Mesothelial cell of epicardium (in vitro differentiated cells): ENCODE measurements at places on chromosomes 3 and 15.

DNA sequence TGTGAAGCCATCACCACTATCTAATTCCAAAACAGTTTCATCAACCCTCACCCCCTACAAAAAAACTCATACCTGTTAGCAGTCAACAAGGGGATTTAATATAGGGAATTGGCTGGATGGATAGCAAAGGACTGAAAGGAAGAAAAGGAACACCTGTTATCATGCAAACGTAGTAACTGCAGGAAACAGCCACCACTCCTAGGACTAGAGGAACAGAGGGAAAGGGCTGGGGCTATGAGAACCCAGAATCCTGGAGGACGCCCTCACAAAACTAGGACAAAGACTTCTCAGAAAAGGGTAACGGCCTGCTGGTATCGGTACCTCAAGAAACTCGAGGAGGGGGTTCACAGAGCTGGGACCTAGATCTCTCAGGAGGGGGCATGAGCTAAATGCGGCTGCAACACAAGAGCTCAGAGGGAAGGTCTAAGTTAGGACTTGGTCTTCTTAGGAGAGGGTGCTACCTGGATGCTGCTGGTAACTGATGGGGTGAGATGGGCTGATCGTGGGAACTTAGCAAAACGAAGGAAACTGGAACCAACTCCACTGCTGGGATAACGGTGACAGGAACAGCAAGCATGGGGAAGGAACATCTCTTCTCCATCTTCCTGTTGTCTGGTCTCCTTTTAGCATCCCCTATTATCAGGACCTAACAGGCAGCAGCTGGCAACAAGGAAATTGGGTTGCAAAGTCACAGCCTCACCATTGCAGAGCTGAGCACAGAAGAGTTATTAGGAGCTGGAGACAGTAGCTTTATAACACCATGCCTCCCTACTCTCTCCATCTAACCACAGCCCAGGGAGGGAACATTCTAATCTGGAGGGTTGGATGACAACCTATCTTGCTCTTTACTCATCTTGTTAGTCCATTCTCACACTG is 147.7 kb downstream of the UACA start:
- no peak for DNase-seq

DNA sequence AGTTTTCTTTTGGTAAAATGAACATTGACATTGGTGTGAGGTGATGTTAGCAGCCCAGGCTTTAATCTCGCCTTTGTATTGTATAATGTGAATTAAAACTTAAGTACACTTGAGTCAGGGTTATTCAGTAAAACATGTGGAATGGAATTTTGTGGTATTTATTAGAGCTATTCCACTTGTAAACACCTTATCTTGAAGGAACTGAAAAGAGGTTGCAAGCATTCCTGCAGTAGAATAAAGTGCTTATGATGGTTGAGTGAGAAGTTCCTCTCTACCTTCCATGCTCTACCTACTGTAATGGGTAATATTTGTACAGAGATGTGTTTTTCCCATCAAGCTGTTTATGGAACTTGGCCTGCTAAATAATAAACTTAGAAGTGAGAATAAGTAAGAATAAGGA is 36.1 kb downstream of the HMG20A start:
- no peak for DNase-seq

DNA sequence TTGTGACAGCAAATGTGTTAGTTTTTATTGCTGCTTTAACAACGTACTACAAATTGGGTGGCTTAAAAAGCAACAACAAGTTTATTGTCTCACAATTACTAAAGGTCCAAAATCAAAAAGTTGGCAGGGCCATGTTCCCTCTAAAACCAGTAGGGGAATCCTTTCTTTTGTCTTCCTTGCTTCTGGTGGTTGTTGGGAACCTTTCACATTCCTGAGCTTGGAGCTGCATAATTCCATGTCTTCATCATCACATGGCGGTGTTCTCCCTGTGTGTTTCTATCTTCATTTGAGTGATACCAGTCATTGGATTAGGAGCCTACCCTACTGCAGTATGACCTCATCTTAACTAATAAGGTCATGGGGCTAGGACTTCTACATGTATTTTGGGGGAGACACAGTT is 7.4 kb downstream of the SPRED1 start:
- no peak for DNase-seq

DNA sequence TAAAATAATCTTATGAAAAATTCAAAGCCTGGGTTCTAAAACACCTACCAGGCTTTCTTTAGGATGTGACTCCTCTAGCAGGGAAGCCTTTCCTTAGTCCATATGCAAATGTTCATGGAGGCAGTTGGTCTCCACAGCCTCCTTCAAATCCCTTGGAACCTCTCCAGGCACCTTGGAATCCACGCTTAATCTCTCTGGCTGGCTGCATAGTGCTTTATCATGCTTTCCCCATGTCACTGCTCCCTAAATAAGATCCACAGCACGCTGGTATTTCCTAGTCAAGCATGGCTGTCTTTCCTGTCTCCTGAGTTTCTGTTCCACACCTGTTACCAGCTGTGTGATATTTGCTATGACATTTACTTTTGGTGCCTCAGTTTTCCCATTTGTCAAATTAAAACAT is 71.3 kb downstream of the CLSTN2 start:
- no peak for DNase-seq

GRCh38 chr3:19148768-19149091 is 420 bp downstream of the KCNH8 start:
- DNase-seq = no peak

- DNase-seq = peak; percentile 24
Measured at GRCh38 chr15:65286069-65286703, 497 bp downstream of the PARP16 start.

DNA sequence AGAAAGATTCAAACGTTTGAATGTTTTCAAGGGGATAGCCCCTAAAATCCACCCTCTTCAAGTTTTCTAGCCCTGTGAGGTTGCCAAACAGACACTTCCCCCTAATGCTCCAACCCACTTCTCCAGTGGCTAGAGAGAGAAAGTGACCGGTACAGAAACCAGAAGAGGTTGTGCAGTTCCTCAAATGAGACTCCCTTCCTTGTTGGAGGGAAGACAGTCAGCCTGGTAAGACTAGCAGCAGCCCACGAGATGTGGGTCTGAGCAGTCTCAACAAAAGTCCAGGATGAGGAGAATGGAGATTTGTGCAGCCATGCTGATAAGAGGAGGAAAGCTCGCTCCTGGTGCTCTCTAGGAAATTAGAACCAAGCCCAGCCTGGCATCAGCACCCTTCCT is 222.8 kb upstream of the TPRG1 start:
- DNase-seq = no peak

DNA sequence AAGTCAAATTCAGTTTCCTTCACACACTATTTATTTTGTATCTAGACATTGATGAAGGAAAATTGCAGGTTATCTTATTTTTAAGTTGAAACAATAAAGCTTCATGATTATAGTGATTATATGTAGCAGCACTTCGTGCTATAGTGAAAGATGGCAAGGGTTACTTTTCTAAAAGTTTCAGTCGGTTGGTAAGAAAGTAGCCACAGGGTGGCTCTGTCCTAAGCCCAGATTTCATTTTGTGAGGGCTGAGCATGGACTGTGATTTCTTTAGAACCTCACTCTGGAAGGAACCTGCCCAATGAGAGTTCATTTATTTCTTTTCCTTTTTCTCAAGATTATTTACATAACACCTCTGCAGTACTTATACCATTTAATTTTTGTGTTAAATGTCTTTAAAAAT is 66.5 kb downstream of the NME9 start:
- no peak for DNase-seq

- DNase-seq = no peak
Measured at GRCh38 chr3:175558261-175558660, 699.1 kb downstream of the NAALADL2 start.

DNA sequence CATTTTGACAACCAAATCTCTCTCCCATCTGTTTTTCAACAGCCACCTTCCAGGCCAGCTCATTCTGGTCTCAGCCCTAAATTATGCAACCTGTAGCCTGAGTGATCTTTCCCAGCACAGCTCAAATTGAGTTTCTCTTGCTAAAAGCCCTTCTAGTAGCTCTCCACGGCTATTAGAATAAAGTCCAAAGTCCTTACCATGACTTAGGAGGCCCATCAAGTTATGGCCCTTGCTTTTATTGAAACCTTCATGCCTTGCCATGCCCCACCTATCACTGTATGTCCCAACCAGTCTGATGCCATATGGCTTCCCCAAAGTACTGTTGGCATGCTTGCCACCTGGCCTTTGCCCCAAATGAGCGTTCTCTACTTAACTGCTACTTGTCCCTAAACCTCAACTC is 303.5 kb upstream of the GADL1 start:
- DNase-seq = no peak

- DNase-seq = no peak
Measured at GRCh38 chr3:59374818-59375211, 325.0 kb upstream of the CFAP20DC start.

DNA sequence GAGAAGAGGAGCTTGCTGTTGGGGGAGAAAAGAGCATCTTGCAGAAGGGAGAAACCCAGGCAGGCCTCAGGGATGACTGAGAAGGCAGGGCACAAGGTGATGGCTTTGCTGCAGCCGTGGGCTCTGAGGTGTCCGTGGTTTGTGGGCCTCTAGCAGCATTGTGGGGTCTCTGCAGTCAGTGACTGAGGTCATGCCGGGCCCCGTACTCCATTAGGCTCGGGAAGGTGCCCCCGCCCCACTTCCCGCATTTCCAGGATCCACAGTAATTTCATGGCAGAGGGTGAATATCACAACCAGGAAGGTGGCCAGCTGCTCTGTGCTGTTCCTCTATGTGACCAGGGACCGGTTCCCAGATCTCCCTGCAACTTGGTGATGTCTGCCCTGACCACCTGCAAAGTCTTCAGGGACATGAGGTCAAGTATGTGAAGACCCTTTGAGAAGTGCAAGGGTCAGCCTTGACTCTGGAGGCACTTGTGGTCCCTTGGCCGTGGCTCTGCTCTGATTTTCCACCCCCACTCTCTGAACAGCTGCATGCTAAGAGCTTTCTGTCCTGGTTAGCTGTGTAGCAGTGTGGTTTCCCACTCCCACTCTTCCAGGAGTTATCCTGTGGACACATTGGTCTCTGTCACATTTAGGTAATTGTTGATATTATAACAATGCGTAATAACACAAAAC is 3.6 kb downstream of the KLF13 start:
- no peak for DNase-seq

GRCh38 chr3:189655617-189656016 is 24.4 kb downstream of the TP63 start:
- no peak for DNase-seq

DNA sequence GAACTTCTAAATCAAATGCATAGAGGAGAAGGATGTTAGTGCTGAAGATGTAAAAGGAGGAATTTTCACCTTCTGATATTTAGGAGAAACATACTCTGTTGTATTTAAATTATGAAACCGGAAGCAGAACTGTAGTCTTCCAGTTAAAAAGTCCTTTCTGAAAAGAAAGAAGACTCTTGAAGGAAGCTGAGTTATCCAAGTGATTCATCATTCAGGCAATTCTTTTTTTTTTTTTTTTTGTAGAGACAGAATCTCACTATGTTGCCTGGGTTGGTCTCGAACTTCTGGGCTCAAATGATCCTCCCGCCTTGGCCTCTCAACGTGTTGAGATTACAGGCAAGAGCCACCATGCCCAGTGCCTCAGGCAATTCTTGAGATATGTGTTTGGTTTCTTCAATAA is 424.8 kb upstream of the TPM1 start:
- no peak for DNase-seq

DNA sequence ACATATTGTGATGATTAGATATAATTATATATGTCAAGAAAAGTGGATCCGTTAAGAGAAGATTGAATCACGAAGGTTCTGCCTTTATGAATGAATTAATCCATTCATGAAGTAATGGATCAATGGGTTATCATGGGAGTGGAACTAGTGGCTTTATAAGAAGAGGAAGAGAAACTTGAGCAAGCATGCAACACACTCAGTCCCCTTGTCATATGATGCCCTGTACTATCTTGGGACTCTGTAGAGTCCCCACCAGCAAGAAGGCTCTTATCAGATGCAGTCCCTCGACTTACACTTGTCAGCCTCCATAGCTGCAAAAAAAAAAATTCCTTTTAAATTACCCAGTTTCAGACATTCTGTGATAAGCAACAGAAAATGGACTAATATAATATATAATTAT is 301.9 kb downstream of the RAP2B start:
- no peak for DNase-seq

GRCh38 chr3:47978386-47978785 is 37.8 kb downstream of the MAP4 start:
- no peak for DNase-seq

DNA sequence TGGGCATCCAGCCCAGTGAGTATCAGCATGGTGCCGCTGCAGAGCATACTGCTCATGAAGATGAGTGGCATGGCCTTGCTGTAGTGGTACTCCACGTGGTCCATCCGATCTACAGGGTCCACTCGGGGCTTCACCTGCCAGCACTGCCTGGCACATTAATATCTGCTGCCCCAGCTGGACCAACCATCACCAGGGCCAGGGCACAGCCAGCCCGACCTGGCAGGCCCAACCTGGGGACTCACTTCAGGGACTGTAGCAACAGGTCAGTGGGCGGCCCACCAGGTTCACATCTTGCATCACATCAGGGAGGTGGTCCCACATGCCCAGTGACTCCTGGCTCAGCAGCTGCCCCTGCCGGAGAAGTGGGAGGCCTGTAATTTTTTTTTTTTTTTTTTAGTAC is 48.1 kb downstream of the CDIN1 start:
- no peak for DNase-seq

DNA sequence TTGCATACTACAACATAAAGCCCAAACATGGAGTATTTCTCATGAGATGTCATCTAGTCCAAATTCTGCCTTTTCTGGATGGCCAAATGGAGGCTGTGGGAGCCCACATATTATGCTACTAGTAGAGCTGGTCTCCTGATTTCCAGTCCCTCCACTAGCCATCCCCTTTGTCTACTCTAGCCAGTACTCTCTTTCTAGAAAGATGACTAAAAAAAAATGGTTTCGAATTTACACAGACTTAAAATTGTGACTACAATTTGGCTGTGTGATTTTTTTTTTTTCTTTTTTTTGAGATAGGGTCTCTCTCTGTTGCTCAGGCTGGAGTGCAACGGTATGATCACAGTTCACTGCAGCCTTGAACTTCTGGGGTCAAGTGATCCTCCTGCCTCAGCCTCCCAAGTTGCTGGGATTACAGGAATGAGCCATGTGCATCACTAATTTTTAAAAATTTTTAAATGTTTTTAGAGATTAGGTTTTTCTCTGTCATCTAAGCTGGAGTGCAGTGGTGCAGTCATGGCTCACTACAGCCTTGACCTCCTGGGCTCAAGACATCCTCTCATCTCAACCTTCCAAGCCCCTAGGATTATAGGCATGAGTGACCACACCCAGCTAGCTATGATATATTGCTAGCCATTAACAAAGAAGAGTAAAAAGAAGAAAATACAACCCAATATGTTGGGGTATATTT is 273.9 kb downstream of the ADAMTSL3 start:
- DNase-seq = no peak

DNA sequence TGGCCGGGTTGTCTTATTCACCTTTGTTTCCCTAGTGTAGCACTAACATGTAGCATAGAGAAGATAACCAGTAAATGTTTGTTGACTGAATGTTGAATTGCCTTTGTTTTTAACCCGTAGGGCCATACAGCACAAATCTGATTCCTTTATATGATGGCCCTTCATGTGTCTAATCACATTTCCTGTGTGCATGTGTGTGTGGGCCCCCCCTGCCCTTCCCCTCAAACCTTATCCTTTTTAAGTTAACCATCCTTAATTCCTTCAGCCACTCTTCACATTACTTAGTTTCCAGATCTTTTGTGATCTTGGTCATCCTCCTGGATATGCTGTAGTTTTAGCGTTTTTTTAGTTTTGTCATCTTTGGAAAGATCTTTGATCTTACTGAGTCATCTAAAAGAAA is 4.2 kb downstream of the NEO1 start:
- DNase-seq = no peak
